ENCODE measurements at places on chromosomes 16 and 17.

DNA sequence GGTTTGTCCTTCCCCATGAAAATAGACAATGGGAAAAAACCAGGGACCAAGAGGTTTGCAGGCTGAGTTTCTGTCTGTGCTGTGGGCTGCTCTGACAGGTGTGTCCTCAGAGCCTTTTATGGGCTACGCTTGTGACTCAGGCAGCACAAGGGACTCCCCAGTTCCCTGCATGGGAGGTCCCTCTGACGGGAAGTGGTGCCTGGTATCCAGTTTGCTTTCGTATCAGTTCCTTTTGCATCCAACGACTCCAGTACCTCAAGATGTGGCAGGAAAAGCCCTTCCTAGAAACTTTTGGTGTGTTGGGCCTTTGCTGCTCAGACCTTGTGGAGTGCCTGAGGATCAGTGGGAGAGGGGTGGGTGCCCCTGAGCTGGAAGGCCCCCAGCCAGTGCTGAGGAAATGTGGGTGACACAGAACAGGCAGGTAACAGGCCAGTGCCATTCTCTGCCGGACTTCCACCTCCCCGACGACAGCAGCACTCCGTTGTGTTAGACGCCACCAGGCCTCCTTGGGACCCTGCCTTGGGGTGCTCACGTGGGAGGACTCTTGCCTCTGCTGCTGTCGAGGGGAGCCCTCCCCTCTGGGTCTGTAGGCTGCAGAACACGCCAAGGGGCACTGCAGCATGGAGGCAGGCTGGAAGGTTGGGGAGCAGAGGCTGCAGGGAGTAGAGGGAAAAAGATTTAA is 38.4 kb upstream of the IRF8 start:
- DNase-seq: no peak

- no peak for DNase-seq
Measured at GRCh38 chr16:71352963-71353460, 5.5 kb upstream of the CALB2 start.

GRCh38 chr17:8832711-8833352 is 33.7 kb upstream of the MFSD6L start:
- peak; percentile 85 for DNase-seq

- DNase-seq: no peak
Measured at GRCh38 chr16:1107141-1107540, 11.1 kb upstream of the C1QTNF8 start.

DNA sequence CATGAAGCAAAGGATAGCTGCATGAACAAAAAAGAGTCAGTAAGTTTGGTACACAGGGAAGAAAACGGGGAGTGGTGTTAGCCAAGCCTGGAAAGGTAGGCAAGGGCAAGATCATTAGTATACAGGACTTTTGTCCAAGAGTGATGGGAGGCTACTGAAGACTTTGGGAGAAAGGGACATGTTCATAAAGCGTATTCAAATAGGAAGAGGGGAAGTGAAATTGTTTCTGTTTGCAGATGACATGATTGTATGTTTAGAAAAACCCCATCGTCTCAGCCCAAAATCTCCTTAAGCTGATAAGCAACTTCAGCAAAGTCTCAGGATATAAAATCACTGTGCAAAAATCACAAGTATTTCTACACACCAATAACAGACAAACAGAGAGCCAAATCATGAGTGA is 19.4 kb downstream of the CDYL2 start:
- no peak for DNase-seq

GRCh38 chr17:44308865-44309264 is 464 bp downstream of the RUNDC3A start:
- DNase-seq: no peak

DNA sequence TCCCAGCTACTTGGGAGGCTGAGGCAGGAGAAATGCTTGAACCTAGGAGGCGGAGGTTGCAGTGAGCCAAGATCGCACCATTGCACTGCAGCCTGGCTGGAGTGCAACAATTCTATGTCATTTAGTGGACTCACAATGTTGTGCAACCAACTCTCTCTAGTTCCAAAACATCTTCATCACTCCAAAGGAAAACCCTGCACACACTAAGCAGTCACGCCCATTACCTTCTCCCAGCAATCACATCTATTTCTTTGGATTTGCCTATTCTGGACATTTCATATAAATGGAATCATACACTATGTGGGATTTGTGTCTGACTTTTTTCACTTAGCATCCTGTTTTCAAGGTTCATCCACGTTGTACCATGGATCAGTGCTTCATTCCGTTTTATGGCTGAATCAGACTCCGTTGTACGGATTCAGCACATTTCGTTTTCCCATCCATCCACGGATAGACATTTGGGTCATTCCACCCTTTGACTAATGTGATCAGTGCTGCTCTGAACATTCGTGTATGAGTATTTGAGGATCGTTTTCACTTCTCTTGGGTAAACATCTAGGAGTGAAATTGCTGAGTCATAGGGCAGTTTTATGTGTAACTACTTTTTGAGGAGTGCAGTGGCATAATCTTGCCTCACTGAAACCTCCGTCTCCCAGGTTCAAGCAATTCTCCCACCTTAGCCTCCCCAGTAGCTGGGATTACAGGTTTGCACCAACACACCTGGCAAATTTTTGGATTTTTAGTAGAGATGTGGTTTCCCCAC is 45.4 kb upstream of the EMP2 start:
- DNase-seq: no peak

GRCh38 chr16:31529937-31530312 is 2.2 kb downstream of the AHSP start:
- no peak for DNase-seq

DNA sequence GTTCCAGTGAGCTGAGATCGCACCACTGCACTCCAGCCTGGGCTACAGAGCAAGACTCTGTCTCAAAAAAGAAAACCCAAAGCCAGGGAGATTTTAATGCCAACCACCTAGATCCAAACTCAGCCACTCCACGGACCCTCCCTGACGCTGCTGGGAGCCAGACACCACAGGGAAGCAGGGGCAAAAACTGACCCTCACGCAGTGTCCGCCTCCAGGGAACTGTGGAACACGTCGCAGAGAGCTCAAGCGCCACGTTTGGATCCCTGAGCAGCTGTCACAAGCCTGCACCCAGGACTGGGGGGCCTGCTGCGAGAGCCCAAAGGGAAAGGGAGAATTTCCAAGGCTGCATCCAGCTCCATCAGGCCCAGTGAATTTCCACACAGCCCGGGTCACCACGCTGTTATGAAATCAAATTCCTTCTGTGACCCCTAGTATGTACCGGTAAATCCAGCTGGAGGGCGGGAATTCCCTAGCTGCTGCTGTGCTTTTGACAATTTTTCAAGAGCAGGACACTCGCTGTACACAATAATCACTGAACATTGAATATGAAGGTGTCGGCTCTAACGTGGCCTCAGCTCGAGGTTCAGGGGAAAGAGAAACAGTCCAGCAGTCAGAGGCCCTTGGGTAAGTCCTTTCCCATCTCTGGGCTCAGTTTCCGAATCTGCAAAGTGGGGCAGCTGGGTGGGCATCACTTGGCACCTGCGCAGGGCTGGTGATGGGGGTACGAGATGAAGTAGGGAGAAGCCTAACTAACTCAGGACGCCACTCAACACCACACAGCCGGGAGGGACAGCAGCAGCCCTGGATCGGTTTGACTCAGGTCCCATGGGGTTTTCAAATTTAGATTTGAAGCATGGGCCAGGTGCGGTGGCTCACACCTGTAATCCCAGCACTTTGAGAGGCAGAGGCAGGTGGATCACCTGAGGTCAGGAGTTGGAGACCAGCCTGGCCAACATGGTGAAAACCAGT is 8.6 kb downstream of the CARHSP1 start:
- DNase-seq: no peak

GRCh38 chr17:57106107-57106835 is 21.2 kb downstream of the AKAP1 start:
- DNase-seq: peak; percentile 64

Measured in GM23338 (cell line).